Fibroblast of villous mesenchyme (primary cell): ENCODE measurements at places on chromosomes 1 and 21. TPM values are rescaled to one million over a fixed set of nuclear protein-coding genes. Genes with fewer than 3 reads are reported as not detected.

PRPF38B gene
- total RNA-seq: 17.1 and 21.6 TPM in 2 replicates

BCL2L15 gene
- total RNA-seq: under 0.01 and 0.32 TPM in 2 replicates

LAMC1 gene
- total RNA-seq: 541 and 761 TPM in 2 replicates

MCOLN2 gene
- total RNA-seq: 1.3 and 1.7 TPM in 2 replicates

KRTAP10-2 gene
- total RNA-seq: not detected in 2 replicates

C1orf185 gene
- total RNA-seq: under 0.01 TPM in 1 of 2 replicates, not detected in the other

CD244 gene
- total RNA-seq: not detected in 2 replicates

GCSAML gene
- total RNA-seq: not detected in 2 replicates

SLAMF9 gene
- total RNA-seq: not detected in 2 replicates

RIMS3 gene
- 0.32 and 0.86 TPM in 2 replicates for total RNA-seq

SLC35F3 gene
- total RNA-seq: 0.97 and 1.7 TPM in 2 replicates

PLEKHA6 gene
- total RNA-seq: 2.9 and 3.9 TPM in 2 replicates

GLIS1 gene
- total RNA-seq: 0.43 and 0.97 TPM in 2 replicates

ATP1A4 gene
- total RNA-seq: not detected in 2 replicates

BGLAP gene
- not detected in 2 replicates for total RNA-seq

PDXK gene
- 88.1 and 88.3 TPM in 2 replicates for total RNA-seq

CCDC28B gene
- total RNA-seq: 22.5 and 30.3 TPM in 2 replicates

SLC9C2 gene
- total RNA-seq: not detected in 2 replicates

PLEKHO1 gene
- total RNA-seq: 43.2 and 99.9 TPM in 2 replicates

LMOD1 gene
- 44.1 and 50.1 TPM in 2 replicates for total RNA-seq

NUAK2 gene
- 7.1 and 12.1 TPM in 2 replicates for total RNA-seq

ARHGAP29 gene
- total RNA-seq: 50.3 and 85.1 TPM in 2 replicates

ANGPTL3 gene
- under 0.01 TPM in 1 of 2 replicates, not detected in the other for total RNA-seq

SF3B4 gene
- total RNA-seq: 13.5 and 16.4 TPM in 2 replicates

SAMD11 gene
- total RNA-seq: 2.2 and 7.7 TPM in 2 replicates

RAP1GAP gene
- total RNA-seq: under 0.01 TPM in 1 of 2 replicates, not detected in the other

FRRS1 gene
- total RNA-seq: 17.7 and 20.7 TPM in 2 replicates

TRIM46 gene
- total RNA-seq: 6.5 and 7.7 TPM in 2 replicates

SLFNL1 gene
- under 0.01 and 0.64 TPM in 2 replicates for total RNA-seq

SLC30A10 gene
- total RNA-seq: not detected in 2 replicates

ST6GALNAC5 gene
- total RNA-seq: 114 and 155 TPM in 2 replicates

AADACL3 gene
- not detected in 2 replicates for total RNA-seq

TMEM54 gene
- total RNA-seq: 9.9 and 17.4 TPM in 2 replicates

LAX1 gene
- total RNA-seq: under 0.01 TPM in 1 of 2 replicates, not detected in the other

HSD3B2 gene
- total RNA-seq: not detected in 2 replicates

FAM78B gene
- not detected in 2 replicates for total RNA-seq

CLCA1 gene
- under 0.01 TPM in 1 of 2 replicates, not detected in the other for total RNA-seq

C4BPA gene
- total RNA-seq: not detected in 2 replicates

MTMR11 gene
- total RNA-seq: 7.8 and 8.4 TPM in 2 replicates

B3GALT5 gene
- total RNA-seq: under 0.01 TPM in 1 of 2 replicates, not detected in the other

RASSF5 gene
- 0.86 and 1.6 TPM in 2 replicates for total RNA-seq

CELA2A gene
- total RNA-seq: not detected in 2 replicates

GPR25 gene
- total RNA-seq: not detected in 2 replicates

CD34 gene
- 0.32 and 0.43 TPM in 2 replicates for total RNA-seq

RHEX gene
- not detected in 2 replicates for total RNA-seq

DSCAM gene
- not detected in 2 replicates for total RNA-seq

USH2A gene
- under 0.01 TPM in 2 replicates for total RNA-seq

DTL gene
- total RNA-seq: 13.2 and 16.0 TPM in 2 replicates

SLC45A1 gene
- total RNA-seq: 0.86 and 1.9 TPM in 2 replicates

RBM11 gene
- 0.32 and 0.43 TPM in 2 replicates for total RNA-seq

GNPAT gene
- total RNA-seq: 41.6 and 53.1 TPM in 2 replicates

OR2T3 gene
- not detected in 2 replicates for total RNA-seq

BRINP3 gene
- not detected in 2 replicates for total RNA-seq

SELENBP1 gene
- total RNA-seq: 23.3 and 27.7 TPM in 2 replicates

TTC22 gene
- total RNA-seq: not detected in 2 replicates

SPATA17 gene
- under 0.01 and 0.86 TPM in 2 replicates for total RNA-seq

FCGR3A gene
- total RNA-seq: not detected in 2 replicates

RIIAD1 gene
- 0.64 TPM in 1 of 2 replicates, not detected in the other for total RNA-seq

C1QB gene
- not detected in 2 replicates for total RNA-seq
